Esophagus squamous epithelium (tissue), 5 donors: ENCODE measurements at places on chromosomes 3 and 15.

- no peak for DNase-seq
Observed at GRCh38 chr15:57743424-57743823, 36.9 kb downstream of the POLR2M start.

DNA sequence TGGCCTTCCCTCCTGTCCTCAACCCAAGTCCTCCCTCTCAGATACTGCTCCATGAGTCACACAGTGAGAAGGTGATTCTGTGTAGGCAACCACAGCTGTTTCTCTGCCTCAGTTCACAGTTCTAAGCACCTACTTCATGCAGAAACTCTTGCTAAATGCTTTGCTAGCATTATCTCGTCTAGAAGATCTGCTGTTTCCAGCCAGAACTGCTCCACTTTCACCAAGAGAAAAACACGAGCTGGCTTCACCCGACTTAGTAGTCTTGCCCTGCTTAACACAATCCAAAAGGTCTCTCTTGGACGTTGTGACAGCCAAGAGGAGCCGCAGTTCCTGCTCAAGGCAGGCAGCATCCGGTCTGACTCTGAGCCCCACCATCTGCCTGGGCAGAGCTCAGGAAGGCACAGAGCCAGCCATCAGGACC, 272.1 kb downstream of the UACA start:
- no peak for DNase-seq

DNA sequence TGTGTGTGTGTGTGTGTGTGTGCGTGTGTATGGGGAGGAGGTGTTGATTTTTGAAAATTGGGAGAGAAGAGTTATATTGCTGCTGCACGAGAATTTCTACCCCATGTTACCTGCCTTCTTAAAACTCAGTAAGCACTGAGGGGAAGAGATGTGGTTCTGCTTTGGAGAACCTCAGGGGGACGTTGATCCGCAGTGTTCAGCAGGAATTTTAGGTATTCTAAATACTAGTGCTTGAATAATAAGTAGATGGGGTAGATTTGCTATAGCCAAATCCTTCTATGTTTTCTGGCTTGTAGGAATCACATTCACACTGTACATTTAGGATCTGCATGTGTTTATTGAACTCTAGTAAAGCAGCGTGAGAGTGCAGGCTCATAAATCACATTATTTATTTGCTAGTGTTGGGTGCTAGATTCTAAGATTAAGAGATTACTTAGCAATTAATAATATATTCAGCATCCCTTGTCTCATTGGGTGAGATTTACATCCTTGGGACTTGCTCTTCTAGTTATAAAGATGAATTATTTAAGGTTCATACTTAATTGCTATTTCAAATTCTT, 268.1 kb downstream of the MFSD1 start:
- DNase-seq = no peak

GRCh38 chr15:45529613-45530012, 7.1 kb upstream of the SLC30A4 start:
- no peak for DNase-seq

DNA sequence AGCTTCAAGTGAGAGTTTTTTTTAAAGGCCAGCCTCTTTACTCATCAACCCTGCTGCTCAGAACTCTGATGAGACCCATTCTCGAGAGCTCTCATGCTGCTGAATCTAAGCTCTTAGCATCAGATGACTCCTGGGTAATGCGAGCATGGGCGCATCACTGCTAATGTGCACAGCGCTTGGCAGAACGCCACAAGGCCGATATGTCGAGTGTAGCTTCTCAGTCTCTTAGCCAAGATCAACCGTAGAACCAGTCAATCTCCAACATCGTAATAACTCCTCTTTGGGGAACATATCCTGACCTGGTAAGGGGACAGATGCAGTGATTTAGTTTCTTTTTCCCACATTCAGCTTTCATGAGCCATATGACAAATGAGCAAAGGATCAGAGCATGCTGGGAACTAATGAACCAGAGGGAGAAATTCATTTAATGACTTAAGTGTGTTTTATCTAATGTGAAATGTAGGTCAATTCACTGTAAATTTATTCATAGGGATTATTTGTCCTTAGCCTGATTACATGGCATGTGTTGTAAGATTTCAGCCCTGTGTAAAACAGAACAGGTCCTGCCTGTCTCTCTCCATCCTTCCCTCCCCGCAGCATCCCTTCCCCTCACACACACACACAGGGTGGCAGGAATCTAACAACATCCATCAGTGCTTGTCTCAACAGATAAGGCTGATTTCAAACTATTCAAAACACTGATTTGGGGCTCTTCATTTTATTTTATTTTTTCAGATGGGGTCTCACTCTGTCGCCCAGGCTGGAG, 195.4 kb upstream of the C2CD4B start:
- DNase-seq = no peak

- DNase-seq = no peak
Observed at GRCh38 chr3:45204136-45204535, 22.0 kb downstream of the TMEM158 start.

GRCh38 chr3:188976407-188976806, 195.4 kb upstream of the TPRG1 start:
- no peak for DNase-seq

- DNase-seq = no peak
Observed at GRCh38 chr3:98329392-98330124, 24.1 kb upstream of the OR5K4 start.

GRCh38 chr3:124792341-124793040, 62.2 kb downstream of the UMPS start:
- DNase-seq = no peak

DNA sequence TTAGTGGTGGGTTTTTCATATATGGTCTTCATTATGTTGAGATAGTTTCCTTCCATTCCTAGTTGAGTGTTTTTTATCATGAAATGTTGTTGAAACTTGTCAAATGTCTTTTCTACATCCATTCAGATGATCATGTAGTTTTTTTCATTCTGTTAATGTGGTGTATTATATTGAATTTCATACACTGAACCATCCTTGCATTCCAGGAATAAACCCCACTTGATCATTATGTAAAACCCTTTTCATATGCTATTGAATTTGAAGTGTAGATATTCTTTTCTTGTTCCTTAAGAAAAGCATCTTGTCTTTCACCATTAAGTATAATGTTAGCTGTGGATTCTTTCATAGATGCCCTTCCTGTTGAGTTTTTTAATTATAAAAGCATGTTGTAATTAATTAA, 42.9 kb downstream of the PIAS1 start:
- no peak for DNase-seq

DNA sequence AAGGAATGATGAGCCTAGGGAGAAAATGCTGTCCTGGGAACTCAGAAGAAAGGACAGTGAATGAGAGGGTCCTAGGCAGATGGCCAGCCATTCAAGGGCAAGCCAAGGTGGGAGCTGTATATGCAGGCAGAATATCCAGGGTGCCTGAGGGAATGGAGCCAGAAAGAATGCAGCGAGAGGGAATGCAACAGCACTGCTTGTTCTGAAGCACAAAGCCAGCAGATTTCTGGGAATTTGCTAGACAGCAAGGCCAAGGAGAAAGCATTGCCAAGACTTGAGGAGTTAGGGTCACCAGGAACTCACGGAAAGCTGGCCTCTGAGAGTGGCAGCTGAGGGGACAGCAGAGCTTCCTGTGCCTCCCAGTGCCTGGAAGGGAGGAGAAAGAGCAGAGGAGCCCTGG, 200.6 kb downstream of the MYRIP start:
- DNase-seq = no peak

DNA sequence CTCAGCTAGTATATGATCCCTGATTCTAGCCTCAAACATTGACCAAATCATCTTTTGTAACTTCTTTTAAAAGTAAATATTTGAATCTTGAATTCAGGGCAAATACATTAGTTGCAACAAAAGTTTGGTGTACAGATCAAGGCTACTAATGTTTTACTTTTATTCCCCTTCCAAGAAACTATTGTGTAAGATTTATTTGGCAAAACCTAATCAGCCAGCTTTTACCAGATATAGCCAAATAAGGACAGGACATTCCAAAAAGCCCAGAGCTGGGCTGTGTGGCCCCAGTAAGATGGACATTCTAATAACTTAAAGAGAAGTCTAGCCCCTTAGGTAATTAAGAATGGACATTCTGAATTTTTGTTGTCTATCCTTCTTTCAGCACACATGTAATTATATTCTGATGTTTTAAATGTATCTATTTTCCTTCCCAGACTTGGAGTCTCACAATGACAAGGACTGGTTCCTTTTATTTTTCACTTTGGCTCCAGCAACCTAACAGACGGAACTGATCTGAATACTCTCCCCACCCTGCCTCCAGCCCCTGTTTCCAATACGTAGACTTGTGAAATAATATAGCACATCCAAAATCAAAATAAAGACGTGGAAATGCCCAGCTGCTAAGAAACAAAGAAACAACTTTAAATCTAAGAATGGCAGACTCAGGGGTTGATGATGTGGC, 48.1 kb downstream of the STARD5 start:
- no peak for DNase-seq

- no peak for DNase-seq
Observed at GRCh38 chr3:72872183-72872582, 15.7 kb upstream of the GXYLT2 start.

DNA sequence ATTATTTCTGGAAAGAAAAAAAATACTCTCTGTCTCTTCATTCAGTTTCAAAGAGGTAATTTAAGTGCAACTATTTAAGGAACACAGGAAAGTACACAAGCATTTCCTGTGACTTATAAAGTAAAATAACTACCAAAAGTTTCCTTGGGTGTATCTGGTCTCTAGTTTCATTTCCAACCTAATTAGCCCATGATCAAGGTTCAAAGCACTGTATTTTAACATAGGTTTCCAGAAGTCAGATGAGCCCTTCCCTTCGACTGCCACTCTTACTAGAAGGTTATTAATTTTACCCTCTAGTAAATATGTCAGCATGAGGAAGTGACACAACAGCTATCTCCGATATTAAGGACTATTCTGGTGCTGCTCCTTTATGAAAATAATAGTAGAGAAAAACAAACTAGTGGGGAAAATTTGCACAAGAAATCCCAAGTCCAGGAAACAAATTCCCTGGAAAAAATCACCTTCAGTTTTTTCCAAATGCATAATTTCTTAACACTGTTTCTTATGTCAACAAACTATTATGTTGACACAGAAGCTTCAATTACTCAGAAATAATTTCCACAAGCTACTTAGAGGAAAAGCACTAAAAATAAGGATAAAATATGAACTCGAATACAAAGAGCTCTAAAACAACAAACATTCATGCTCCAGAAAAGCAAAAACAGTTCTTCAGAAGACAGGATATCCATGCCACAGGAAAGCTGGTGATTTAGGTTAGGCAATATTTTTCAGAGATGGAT, 35.3 kb downstream of the CCPG1 start:
- DNase-seq = no peak

DNA sequence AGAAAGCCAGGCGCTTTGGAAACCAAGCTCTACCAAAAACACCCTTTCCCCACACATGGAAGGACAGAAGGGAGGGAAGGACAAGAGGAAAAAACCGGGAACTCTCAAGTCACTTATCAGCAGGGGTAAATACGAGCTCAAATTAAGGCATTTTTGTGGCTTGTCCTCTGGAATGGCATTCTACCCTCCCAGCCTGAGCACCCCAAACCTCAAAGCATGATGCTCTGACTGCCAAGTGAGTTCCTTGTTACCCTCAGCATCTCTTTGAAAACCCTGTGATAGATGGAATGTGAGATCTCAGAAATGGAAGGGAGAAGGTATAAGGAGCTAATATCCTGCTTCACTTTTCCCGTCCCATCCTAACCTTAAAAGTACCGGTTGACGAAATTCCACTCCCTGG, 8.1 kb upstream of the CSPG5 start:
- DNase-seq = no peak

GRCh38 chr3:133745981-133746711, at the start of gene TF:
TSS of gene TF (plus strand) at chr3:133746393. CDS start at chr3:133746441, 48 bp downstream.
- no peak for DNase-seq

DNA sequence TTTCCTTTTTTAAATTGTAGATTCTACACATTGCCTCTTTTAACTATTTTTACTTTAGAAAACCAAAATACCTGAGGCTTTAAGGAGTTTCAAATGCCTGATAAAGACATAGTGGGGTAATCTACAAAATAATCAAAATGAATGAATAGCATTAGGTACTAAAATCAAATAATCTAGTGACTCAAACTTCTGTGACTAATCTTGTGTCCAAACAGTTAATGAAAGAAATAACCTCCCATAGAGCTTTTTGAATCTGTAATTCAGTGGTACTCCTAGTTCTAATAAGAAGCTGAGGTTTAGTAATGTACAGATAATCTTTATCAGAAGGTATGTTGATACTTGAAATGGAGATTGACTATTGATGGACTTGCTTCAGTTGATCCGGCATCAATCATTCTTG, 53.0 kb downstream of the DTWD1 start:
- no peak for DNase-seq

- no peak for DNase-seq
Observed at GRCh38 chr3:66107855-66108254, 69.1 kb upstream of the MAGI1 start.

GRCh38 chr3:40166997-40167396, 142.5 kb upstream of the EIF1B start:
- DNase-seq = no peak

DNA sequence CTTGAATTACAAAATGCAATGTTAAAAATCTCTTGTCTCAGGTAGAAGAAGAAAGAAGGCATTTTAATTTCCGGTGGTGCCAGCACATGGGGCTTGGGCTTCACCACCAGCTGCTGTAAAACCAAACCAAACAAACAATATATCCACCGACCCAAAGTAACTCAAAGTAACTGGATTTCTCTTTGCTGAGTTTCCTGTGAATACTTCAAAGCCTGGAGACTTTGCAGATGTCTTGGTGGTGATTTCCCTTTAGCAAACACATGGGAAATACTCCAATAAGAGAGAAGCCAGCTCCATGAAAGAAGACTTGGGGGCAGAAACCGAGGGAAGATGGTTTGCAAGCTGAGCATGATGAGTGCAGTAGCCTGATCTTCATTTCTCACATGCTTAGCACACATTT, 62.6 kb downstream of the EIF4E3 start:
- DNase-seq = no peak

GRCh38 chr3:98376631-98377030, 13.8 kb upstream of the OR5K3 start:
- DNase-seq = no peak

GRCh38 chr3:124839896-124840295, 47.3 kb downstream of the ITGB5 start:
- no peak for DNase-seq

DNA sequence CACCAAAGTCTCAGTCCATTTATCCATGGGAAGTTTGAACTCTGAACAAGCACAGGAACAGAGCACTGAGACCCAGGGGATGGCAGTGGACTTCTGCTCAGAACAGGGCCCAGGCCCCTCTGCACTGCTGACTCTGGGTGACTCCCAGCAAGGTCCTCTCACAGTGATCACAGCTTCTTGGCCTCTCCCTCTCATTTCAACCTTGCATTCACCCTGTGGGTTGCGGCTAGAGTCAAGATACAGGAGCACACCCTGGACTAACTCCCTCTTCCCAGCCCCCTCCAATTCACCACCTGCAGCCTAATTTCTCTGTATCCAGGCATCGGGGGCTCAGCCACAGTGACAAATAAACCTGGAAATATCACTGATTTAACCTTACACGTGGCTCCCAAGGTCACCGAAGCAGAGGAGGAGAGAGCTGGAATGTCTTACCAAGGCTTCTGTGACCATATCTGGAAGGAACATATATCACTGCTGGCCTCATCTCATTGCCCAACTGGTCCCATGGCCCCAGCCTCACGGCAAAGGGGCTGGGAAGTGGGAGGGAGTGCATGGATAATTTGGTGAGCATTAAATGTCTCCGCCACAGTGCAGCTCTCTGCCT, 1.2 kb downstream of the RTP3 start:
- DNase-seq = no peak
